ENCODE measurements at places on chromosomes 12 and 14. TPM values are rescaled to one million over a fixed set of nuclear protein-coding genes. Genes with fewer than 3 reads are reported as not detected.

DNA sequence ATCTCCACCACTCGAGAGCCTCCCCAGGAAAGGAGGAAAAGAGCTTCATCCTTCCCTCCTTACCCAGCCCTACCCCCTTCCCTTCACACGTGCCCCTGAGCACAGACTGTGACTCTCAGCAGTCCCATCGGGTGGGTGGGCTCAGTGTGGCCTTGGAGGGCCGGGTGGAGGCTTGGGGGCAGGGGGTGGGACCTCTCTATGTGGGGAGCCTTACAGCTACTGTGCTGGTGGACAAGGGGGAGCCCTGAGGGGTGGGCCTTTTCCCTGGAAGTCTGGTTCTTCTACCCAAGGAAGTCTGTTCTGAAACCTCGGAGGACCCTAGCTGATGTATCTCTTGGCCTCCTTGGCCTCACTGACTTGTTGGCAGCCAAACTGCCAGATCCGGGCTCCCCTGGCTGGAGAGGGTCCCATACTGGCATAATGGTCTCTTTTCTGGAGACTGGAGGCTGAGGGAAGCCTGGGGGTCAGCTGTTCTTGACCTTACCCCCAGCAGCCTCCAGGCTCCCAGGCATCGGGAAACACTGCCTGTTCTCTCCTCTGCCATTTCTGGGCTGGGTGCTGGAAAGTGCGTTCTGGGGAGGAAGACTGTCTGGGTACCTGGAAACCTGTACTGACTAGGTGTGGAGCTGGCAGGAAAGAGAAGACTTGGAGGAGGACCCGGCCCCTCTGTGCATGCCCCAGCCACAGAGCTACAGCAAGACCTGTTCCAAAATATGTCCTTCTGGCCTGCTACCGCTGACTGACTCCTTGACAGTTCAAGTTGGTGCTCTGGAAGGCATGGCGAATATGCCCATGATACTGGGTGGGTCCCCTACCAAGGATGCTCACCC is 7.6 kb downstream of the VASH1 start:
- no peak for DNase-seq
- H3K27me3 ChIP-seq = peaks cover 9% of the 10 kb centered on the region
- H3K36me3 ChIP-seq = peaks cover 6% of the 10 kb centered on the region
- no peak overlapping the region for H3K27ac ChIP-seq
- H3K4me3 ChIP-seq = no peak overlapping the region

GRCh38 chr12:7935590-7936581 is at the start of gene SLC2A3:
SLC2A3 (minus strand) TSS chr12:7936187; CDS start chr12:7936034, 153 bp downstream.
- peaks cover 6% of the 10 kb centered on the region for H3K36me3 ChIP-seq
- H3K27ac ChIP-seq = no peak within 1 kb of the TSS
- H3K4me1 ChIP-seq = peaks cover 18% of the 10 kb centered on the region
- H3K27me3 ChIP-seq = no peaks in the 10 kb centered on the region

DNA sequence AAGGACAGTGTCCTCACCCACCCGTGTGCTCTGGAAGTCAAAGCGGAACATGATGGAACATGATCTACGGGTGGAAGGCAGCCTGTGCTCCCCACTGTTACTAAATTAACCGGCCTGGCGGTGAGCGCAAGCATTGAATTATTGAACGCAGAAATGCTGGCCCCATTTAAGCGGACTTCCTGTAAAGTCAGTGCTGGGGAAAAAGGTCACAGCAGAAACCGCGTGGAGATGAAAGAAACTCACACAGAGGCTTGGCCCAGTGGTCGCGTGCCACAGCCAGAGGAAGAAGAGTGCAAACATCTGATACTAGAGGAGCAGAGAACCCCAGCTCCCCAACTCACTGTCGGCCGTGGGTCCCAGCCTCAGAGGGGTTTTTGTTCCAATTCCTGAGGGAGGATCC is 321.2 kb downstream of the ADGRD1 start:
- no peak overlapping the region for H3K4me3 ChIP-seq
- no peak for DNase-seq
- H3K36me3 ChIP-seq = no peaks in the 10 kb centered on the region
- peaks cover 29% of the 10 kb centered on the region for H3K27me3 ChIP-seq

DNA sequence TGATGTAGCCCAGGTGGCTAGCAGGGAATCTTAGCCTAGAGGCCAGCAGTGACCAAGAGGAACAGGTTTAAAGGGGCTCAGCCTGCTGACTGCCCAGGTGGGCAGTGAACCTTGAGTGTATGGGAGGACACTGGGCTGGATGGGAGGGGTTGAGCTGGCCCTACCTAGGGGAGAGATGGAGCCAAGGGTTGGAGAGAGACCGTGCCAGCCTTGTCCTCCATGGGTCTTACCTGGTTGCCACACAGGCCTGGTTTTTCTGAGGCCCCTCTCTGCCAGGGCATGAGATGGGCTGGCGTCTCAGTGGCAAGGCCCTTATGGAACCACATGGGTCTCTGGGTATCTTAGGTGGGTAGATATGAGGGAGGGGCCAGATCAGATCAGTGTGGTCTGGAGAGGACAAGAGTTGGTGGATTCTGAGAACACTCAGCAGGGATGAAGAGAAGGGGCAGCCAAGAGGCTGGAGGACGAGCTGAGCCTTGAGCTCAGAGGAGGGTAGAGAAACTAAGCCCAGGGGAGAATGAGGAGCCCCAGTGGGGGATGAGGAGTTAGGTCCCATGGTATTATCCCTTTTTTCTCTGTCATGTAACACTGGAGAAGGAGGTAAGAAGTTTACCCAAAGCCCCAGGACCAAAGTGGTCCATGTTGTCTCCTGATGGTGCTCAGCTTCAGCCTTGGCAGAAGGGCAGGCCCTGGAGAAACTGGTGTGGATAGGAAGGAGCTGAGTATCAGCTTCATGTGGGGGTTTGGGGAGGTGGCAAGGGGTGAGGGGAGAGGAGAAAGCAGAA is 3.7 kb downstream of the GZMB start:
- no peak overlapping the region for H3K27ac ChIP-seq
- DNase-seq = no peak
- no peaks in the 10 kb centered on the region for H3K4me1 ChIP-seq
- peaks cover 2% of the 10 kb centered on the region for H3K36me3 ChIP-seq
- H3K4me3 ChIP-seq = no peak overlapping the region

DNA sequence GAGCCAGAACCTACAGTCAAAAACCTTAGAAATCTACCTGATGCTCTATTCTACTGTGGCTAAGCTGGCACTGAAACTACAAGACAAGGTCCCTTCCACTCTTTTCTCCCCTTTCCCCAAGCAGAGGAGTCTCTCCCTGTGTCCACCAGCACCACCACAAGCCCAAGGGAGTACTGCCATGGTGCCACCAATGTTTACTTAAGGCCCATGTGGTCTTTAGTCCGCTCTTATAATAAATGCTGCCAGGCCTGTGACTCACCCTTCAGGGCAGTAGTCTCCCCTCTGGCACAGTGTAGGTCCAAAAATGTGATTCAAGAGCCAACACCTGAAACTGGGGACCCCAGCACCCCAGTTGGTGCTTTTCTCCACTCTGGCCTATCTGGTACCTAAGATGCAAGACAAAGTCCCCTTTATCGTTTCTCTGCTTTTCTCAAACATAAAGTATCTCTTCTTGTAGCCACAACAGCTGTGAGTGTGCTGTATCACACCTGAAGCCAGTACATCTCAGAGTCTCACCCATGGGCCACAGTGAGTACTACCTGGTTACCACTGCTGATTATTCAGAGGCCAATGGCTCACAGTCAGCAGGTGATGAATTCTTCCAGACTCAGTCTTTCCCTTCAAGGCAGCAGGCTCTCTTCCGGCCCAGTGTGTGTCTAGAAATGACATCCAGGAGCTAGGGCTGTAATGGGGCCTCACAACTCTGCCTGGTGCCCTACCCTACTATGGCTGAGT is 29.3 kb downstream of the SLC38A2 start:
- H3K27me3 ChIP-seq = no peaks in the 10 kb centered on the region
- no peak overlapping the region for H3K27ac ChIP-seq
- H3K4me3 ChIP-seq = no peak overlapping the region
- H3K36me3 ChIP-seq = no peaks in the 10 kb centered on the region
- no peak for DNase-seq

- H3K4me3 ChIP-seq = no peak overlapping the region
- no peaks in the 10 kb centered on the region for H3K27me3 ChIP-seq
- peaks cover 6% of the 10 kb centered on the region for H3K4me1 ChIP-seq
- peaks cover 14% of the 10 kb centered on the region for H3K36me3 ChIP-seq
- no peak overlapping the region for H3K27ac ChIP-seq
Observed at GRCh38 chr14:93262446-93262845, 55.4 kb downstream of the UBR7 start.

DNA sequence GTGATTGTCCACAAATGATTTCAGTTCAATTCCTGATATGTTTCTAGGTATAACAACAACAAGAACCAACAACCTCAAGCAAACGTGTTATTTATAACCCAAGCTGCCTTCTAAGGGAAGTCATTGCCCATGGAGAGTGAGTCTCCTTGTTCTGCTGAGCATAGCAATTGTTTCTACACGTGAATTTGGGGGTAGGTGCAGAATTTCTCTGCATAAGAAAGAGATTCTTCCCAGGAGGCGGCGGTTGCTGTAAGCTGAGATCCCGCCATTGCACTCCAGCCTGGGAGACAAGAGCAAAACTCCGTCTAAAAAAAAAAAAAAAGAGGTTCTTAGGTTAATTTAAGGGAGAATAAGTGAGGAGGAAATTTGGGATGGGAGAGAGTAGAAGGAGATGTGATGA is 226.5 kb upstream of the PELI2 start:
- H3K27ac ChIP-seq = no peak overlapping the region
- H3K36me3 ChIP-seq = no peaks in the 10 kb centered on the region
- peaks cover 31% of the 10 kb centered on the region for H3K27me3 ChIP-seq
- no peak overlapping the region for H3K4me3 ChIP-seq

DNA sequence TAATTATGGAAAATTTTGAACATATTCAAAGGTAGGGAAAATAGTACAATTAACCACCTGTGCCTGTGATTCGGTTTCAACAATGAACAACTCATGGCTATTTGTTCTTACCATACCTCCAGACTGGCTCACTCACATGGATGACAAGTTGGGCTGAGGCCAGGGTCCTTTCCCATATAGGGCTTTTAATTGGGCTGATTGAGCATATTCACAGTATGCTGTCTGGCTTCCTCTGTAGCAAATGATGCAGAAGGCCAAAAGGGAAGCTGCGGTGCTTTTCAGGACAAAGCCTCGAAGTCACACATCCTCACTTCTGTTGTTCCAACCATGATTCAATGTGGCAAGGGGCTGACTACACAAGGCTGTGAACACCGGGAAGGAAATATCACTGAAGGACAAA is 297.5 kb upstream of the SLC16A7 start:
- H3K27ac ChIP-seq = no peak overlapping the region
- no peaks in the 10 kb centered on the region for H3K36me3 ChIP-seq
- DNase-seq = no peak

DNA sequence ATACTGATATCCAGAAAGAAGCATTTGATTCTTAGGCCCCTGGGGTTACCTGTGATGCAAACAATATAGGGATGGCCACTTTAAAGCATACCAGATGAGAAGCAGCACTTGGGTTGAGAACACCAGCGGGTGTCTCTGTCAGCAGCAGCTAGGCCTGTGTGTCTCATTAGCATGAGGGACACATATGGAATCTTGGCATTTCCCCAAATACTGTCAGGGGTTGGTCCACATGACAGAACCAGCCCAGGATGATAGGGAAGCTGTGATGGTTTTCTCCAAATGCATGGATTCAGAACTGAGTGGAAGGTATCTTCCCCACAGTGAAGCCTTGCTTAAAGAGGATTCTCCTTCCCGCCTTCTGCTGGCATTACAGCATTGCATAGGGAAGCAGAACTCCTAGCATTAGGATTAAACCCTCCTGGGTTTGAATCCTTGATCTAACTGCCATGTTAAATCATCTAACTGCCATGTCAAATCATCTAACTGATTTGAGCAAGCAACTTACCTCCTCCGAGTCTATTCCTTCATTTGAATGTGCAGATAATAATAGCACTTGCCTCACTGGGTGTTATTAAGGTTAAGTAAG is 111.5 kb upstream of the WSCD2 start:
- no peak overlapping the region for H3K4me3 ChIP-seq
- peaks cover 49% of the 10 kb centered on the region for H3K27me3 ChIP-seq
- no peaks in the 10 kb centered on the region for H3K4me1 ChIP-seq
- no peak overlapping the region for H3K27ac ChIP-seq
- no peaks in the 10 kb centered on the region for H3K36me3 ChIP-seq

- H3K27ac ChIP-seq = peak overlapping the region; percentile 6
- DNase-seq = no peak
- peaks cover 15% of the 10 kb centered on the region for H3K36me3 ChIP-seq
- no peak overlapping the region for H3K4me3 ChIP-seq
- H3K27me3 ChIP-seq = no peaks in the 10 kb centered on the region
Observed at GRCh38 chr12:76790564-76791552, 26.9 kb downstream of the ZDHHC17 start.

DNM1L gene
- 88.9 TPM for total RNA-seq

TMEM30B gene
- 10.1 TPM for total RNA-seq

GUCY2C gene
- total RNA-seq = 0.07 TPM

ARHGEF25 gene
- 62.4 TPM for total RNA-seq

Measured in mesothelial cell of epicardium (in vitro differentiated cells).